Muscle of arm (tissue), 14 donors: ENCODE measurements at places on chromosomes 4 and X.

GRCh38 chr4:183164963-183165362 lies 65.9 kb downstream of the WWC2 start:
- no peak for DNase-seq

DNA sequence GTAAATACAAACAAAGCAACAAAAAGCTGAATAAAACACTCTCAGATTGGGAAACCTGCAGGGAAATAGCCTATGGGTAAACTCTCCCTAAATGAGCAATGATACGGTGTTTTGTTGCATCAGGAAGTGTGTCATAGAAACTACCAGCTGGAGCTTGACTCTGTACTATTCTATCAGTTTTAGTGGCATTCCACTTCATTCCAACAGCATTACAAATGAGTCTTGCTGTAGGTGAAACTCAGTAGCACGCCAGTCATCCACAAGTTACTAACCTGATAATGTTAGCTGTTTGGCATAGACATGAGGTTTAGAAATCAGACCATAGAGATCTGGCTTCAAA lies 24.9 kb downstream of the FGFBP1 start:
- no peak for DNase-seq

DNA sequence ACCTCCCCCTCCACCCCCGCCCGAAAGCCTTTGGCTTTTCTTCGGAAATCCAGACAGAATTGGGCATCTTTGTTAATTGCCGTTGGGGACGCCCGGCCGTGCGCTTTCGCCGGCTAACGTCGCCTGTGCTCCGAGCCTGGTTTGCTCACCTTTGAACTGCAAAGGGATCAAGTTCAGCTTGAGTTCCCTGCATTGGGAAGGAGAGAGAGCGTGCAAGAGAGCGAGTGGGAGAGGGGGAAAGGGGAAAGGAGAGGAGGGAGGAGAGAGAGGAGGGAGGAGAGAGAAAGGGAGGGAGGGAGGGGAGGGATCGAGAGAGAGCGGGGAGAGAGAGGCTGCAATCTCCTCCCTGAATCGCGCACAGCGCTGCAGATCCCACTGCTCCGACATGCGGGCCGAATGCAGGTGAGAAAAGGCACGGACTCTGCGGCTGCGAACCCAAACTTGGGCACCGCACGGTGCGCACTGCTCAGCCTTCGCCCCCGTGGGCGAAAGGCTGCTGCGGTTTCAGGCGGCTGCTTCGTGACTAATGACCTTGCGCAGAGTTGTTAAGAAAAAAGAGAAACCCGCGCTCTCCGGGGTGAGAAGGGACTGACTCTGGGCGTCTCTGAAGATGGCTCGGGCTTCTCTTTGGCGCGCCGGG lies at the start of gene PCDH7:
Gene PCDH7, plus strand, starts transcription at position 349 of the 640 bp plus-strand sequence. CDS start 1,054 bp downstream, outside the sequence.
- DNase-seq = peak; percentile 90

DNA sequence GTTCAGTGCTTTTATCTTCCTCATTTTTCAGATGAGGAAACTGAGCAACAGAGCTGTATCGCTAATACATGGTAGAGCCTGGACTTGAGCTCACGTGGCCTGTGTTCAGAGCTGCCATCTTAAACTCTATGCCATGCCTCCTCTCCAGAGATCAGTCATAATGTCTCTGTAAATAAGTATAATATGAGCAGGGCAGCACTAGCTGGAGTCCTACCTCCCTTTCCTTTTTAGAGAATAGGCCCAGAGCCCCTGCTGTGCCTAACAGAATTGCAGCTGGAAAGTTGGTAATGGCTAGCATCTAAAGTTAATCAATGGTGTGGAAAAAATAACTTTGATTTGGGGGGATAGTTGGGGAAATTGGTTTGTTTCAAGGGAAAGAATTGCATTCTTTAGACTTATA lies 20.4 kb downstream of the CASP6 start:
- no peak for DNase-seq

DNA sequence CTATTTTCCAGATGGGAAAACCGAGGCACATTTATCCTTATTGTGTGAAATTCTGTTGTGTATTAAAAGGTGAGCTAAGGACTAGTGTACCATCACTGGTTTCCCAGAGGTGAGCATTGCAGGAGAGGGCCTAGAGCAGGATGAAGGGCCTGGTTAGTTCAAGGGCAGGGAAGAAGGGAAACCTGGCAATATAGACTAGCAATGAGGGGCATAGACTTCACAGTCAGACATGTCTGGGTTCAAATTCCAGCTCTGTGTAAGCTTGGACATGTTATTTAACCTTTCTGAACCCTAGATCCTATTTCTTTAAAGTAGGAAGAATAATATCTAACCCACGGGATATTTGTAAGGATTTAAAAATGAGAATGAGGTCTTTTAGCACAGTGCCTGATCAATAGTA lies 50.8 kb downstream of the WDR19 start:
- DNase-seq = no peak

- no peak for DNase-seq
Observed at GRCh38 chrX:39356119-39356807, 555.0 kb downstream of the MID1IP1 start.

- DNase-seq = no peak
Observed at GRCh38 chr4:130922955-130923354, 1827.0 kb downstream of the C4orf33 start.

- DNase-seq = no peak
Observed at GRCh38 chr4:183374950-183375555, 52.8 kb upstream of the CLDN24 start.

- no peak for DNase-seq
Observed at GRCh38 chr4:184949020-184949419, 69.3 kb upstream of the HELT start.

- DNase-seq = no peak
Observed at GRCh38 chr4:26503427-26503826, 13.1 kb upstream of the CCKAR start.

DNA sequence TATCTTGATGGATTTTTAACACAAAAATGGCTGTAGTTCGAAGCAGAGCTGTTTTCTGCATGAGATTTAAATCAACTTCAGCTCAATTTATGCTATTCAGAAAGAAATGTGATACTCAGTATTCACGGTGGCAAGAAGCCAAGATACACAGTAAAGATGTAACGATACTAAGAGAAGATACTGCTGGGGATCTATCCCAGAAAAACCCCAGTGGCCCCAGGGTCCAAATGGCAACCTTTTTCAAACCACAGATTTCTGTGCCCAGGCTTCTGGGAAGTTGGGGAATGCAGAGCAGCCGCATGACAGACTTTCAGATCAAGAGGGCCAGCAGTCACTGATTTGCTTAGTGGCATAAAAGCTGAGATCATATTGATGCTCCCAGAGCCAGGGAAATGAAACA lies 353.9 kb downstream of the AFF2 start:
- no peak for DNase-seq

- DNase-seq = no peak
Observed at GRCh38 chr4:187565416-187565815, 430.2 kb upstream of the ZFP42 start.

GRCh38 chr4:88134536-88135355 lies 23.7 kb downstream of the ABCG2 start:
- DNase-seq = no peak

- DNase-seq = no peak
Observed at GRCh38 chr4:5133201-5133600, 81.9 kb downstream of the STK32B start.

GRCh38 chr4:179195887-179196286 lies 1753.7 kb upstream of the AGA start:
- no peak for DNase-seq

- no peak for DNase-seq
Observed at GRCh38 chrX:133715715-133716114, 269.7 kb downstream of the GPC3 start.

DNA sequence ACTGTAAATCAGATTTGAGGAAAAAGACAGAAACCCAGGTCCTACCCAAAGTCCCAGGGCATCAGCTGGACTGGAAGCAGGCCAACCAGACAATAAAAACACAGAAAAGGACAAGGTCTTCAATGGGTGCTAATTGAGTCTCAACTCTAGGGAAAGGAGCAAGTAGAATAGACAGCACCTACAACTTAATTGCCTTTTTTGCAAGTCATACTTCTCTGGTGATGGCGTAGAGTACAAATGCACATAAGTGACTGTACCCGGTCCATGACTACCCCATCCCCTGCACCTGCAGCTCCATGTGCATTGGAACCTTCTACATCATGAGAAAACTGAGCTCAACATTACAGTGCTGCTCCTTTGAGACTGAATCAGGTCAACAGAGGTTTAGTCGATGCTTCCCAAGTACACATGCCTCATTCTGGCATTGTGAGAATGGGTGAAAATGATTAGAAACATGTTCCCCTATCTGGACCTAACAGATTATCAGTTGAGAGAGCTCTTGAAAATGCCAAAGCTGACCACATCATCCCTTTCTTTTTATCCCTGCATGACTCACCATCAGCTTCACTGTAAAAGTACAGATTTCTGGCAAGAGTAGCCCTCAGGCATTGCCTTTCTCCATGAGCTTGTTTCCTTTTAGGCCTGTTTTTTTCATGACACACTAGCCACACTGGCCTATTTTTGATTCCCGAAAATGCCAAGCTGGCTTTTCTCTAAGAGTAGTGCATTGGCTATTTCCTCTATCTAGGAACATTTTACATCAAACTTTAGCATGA lies 298.3 kb downstream of the HS3ST1 start:
- DNase-seq = no peak

GRCh38 chrX:35682476-35682875 lies 115.7 kb upstream of the MAGEB16 start:
- DNase-seq = no peak

DNA sequence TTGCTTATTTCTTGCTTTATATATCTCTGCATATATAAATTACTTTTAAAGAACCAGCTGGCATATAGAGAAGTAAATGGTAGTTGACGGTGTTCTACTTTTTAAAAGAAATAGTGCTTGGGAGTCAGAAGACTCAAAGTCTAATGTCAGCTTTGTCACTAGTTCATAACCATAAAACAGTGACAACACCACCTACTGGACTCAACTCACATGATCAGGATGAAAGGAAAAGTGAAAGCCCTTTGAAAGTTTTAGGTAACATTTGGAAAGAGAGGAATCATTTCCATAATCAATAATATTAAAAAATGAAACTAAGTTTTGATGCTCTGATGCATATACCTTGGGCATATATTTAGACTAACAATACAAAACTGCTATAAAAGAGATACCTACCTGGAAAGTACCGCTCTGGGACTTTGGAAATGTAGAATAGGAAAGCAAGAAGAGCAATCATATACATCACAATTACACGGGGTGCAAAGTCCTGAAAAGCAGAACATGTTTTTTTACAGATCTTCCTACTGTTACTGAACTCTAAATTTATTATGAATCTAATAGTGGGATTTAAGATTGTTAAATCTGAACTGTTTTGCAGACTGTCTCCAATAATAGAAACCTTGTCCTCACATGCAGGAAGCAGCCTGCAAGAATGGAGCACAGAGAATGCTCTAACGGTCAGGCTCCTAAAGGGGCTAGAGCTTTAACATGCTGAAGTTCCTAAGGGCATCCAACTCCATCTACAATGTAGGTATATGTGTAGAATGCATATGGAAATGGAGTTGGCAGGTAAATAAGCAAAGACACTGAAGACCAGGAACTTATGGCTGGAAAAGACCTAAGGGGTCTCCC lies 15.6 kb downstream of the PAQR3 start:
- no peak for DNase-seq

DNA sequence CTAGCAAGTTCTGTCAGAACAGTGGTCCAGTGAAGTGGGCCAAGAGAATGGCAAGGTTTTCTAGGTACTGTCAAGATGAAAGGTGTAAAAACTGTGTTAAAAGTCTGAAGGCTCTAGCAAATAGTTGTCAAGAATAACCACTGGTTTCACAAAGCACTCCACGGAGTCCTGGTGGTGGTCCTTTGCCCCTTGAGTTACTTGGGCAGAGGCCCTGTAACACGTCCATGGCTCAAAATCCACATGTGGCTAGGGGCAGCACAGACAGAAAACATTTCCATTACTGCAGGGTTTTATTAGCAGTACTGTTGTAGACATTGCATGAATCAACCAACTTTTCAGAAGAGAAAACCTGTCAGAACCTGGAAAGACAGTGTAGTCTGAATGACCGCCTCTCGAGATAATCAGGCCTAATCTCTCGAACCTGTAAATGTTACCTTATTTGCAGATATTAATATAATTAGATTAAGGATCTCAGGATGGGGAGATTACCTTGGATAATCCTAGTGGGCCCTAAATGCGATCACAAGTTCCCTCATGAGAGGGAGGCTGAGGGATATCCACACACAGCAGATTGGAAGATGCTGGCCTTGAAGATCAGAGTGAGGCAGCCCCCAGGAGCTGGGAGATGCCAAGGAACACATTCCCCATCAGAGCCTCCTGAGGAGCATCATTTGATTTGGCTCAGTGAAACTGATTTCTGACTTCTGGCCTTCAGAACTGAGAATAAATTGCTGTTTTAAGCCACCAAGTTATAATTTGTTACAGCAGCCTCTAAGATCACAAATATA lies 34.7 kb downstream of the ERVMER34-1 start:
- no peak for DNase-seq

- DNase-seq = no peak
Observed at GRCh38 chrX:53262918-53263394, 18.4 kb downstream of the IQSEC2 start.

GRCh38 chr4:30720661-30721184 lies 554 bp downstream of the PCDH7 start:
- no peak for DNase-seq

GRCh38 chr4:158255727-158256324 lies 45.5 kb downstream of the TMEM144 start:
- DNase-seq = peak; percentile 29

DNA sequence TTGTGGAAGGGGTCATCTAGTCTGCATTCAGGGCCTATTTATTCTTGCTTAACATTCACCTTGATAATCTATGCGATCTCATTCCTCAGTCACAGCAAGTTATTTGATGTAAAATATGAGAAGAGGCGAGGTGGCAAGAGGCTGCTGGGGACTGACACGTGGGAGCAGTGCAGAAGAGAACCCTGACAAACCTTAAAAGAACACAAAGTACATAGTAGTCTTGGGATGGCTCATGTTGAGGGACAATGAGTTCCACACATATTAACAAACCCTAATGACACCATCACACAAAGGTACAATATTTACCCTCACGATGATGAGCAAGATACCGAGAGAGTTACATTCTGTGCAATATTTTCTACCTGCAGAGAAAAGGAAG lies 57.5 kb downstream of the MAML3 start:
- DNase-seq = no peak

- no peak for DNase-seq
Observed at GRCh38 chrX:13774696-13775095, 40.1 kb downstream of the OFD1 start.

GRCh38 chr4:3762264-3762663 lies 3.9 kb upstream of the ADRA2C start:
- DNase-seq = no peak

- no peak for DNase-seq
Observed at GRCh38 chr4:189804894-189805293, 135.8 kb upstream of the FRG1 start.

- DNase-seq = no peak
Observed at GRCh38 chr4:131426023-131426758, 1722.9 kb upstream of the PCDH10 start.

DNA sequence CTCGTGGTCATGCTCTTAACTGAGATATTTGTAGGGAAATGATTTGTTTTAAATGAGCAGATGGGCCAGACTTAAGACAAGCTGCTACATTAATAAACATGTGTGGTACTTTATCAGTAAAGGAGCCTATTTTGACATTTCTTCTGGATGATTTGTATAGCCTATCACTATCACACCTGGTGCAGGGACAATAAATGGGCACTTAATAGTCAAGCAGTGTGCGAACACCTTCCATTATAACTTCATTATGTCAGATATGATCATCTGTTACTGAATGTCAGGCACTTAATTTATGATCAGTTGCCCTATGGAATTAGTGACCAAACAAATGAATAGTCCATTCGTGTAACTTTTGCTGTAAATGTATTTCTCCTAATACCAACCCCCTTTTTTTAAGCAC lies 628.8 kb downstream of the ADGRL3 start:
- DNase-seq = no peak
